ENCODE measurements at places on chromosomes 2 and 18.

GRCh38 chr2:128347701-128348539, 29.3 kb upstream of the HS6ST1 start:
- DNase-seq = peak; percentile 85

DNA sequence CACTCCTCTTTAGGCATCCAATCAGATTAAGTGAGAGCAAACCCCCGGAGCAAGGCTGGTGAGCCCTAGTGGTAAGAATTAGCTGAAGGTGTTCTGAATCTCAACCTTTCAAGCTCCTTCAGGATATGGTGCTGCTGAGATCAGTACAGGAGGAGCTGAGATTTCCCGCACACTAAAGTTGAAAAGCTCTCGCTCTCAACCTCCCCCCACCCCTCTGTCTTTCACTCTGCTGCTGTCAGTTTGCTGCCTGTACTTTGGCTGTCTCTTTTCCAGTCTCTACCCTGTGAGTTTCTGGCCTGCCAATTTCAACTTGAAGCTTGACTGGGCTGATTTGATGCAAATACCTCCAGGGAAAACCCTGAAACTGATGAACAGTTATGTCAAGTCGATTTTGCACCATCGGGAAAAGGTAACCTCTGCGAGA, 15.7 kb downstream of the ZEB2 start:
- peak; percentile 63 for DNase-seq

- DNase-seq = no peak
Observed at GRCh38 chr2:33788044-33788443, 188.9 kb upstream of the FAM98A start.

DNA sequence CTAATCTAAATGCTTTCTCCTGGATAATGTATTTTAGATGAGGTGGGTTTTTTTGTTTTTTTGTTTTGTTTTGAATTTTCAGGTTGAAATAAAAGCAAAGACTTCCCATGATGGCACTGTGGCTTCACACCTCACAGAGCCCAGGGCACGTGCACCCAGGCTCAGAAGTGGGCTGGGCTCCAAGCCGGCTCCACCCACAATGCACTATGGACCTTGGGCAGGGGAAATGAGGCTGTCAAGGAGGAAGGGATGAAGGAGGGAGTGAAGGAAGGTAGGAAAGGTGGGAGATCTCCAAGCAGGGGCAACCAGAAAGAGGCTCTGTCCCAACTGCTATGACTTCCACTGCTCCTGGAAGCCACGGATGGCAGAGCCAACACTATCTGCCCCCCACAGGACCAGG, 60.4 kb downstream of the BIN1 start:
- DNase-seq = no peak

GRCh38 chr2:187917535-187917934, 363.3 kb upstream of the TFPI start:
- no peak for DNase-seq

- DNase-seq = no peak
Observed at GRCh38 chr2:136108463-136108862, 9.5 kb downstream of the CXCR4 start.

DNA sequence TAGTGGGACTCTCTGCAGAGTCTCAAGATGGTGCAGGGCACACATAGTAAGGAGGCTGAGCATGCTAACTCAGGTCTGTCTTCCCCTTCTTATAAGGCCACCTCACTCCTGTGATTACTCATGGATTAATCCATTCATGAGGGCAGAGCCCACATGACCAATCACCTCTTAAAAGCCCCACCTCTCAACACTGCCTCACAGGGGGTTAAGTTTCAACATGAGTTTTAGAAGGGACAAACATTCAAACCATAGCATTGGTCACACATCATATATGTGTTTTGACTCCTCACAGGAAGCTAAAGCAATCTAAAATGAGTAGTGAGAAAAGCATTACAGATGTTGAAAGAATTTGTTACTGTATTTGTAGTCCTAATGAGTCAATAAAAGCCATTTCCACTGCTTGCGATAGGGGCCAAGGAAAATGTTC, 57.5 kb downstream of the DTNA start:
- no peak for DNase-seq

GRCh38 chr18:46719388-46719787, 37.5 kb downstream of the ST8SIA5 start:
- no peak for DNase-seq

- DNase-seq = no peak
Observed at GRCh38 chr2:74689671-74690070, 35.6 kb downstream of the SEMA4F start.

- no peak for DNase-seq
Observed at GRCh38 chr2:54429811-54430551, 26.1 kb upstream of the SPTBN1 start.

- DNase-seq = no peak
Observed at GRCh38 chr18:28999726-29000125, 822.8 kb upstream of the CDH2 start.

GRCh38 chr2:66872081-66872985, 437.4 kb downstream of the MEIS1 start:
- no peak for DNase-seq

DNA sequence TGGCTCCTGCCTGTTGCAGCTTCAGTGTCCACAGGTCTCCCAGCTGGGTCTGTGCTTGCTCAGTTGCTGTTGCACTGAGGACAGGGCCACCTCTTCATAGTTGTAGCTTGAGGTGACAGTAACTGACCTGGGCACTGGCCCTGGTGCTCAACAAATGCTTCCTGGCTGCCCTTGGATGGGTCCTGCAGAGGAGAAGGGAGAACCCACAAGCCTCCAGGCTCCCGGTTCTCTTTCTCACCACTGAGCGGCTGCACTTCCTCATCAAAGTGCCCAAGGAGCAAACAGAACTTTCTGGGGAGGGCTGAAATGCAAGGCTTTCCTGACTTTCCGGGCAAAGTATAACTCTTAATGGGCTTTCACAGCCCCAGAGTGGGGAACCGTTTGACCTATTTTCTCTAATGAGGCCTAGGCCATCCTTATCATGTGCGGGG, 38.7 kb downstream of the LCT start:
- no peak for DNase-seq

DNA sequence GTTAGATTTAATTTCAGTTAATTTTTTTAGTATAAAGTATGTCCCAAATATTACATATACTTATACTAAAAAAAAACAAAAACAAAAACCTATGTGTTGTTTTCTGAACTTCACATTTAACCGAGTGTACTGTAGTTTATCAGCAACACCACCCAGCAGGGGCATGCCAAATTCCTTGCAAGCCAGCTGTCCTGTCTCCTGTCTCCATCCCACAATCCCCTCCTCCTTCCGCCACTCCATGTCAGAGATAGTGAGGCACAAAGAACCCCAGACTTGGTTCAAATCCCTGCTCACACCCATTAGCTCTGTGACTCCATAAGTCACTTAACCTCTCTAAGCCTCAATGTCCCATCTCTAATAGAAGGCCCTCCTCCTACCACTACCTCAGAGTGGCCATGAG, 9.4 kb downstream of the CHST10 start:
- no peak for DNase-seq

- DNase-seq = no peak
Observed at GRCh38 chr2:131026919-131027318, 66.3 kb downstream of the FAM168B start.

DNA sequence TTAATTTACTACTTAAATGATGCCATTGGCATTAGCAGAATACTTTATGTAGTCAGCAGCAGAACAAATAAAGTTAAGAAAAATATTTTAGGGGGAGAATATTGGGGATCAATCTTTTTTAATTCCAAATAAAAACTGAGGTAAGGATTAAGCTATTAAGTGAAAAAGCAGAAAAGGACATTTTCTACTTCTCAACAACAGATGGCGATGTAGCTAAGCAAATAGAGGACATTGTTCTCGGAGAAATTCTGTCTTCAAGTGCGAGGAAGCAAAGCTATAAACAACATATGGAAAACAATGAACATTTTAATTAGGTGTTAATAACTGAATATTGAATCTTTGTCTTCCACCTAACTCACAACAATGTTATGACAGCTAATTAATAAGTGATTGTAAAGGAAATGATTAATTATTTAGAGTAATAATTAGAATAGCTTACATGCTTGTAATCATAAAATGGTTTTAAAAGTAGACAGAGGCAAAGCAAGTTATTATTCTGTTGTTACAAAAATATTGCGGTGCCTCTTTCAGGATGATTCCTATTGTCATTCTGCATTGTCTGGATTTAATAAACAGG, 32.9 kb upstream of the CCDC93 start:
- peak; percentile 58 for DNase-seq

DNA sequence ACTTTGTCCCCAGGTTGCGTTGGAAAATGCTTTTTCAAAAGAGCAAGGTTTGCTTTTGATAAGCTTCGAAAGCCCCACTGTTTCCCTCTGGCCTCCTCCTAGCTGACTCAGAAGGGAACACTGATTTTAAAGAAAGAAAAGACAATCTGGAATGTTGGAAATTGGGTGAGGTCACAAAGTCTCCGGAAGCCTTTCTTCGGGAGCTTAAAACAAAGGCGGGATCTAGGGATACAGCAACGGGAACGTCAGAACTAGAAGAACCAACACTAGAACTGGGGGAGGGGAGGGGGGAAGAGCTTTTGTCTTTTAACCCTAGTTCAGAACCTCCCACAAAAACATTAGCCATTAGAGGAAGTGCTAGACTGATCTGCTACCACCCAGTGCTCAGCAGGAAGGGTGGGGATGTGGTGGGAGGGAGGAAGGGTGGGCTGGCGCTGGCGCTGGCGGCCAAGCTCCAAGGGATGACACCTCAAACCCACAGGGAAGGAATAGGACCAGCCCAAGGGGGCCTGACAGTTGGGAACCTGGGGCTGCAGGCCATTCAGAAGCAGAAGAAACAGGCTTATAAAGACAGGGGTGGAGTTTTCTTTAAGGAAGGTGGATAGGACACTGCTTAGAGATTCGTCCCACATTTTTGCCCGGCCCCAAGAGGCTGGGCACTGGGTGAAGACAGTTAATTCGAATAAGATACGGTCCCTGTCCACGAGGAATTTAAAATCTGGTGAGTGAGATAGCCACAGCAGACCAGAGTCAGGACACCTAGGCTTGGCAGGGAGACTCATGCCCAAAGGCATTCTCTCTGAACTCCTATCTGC, 1.7 kb downstream of the TMSB10 start:
- DNase-seq = peak; percentile 67
